ENCODE measurements at places on chromosomes 5 and 9. TPM values are rescaled to one million over a fixed set of nuclear protein-coding genes. Genes with fewer than 3 reads are reported as not detected.
A peak's percentile ranks its signal among the peaks of the same experiment; 100 is the strongest.

PTPN3 gene
- total RNA-seq, result 16.2 TPM

ECSCR gene
- total RNA-seq, result 9.4 TPM

STKLD1 gene
- 1.1 TPM for total RNA-seq

GRCh38 chr9:98906273-98907040 lies 37.2 kb upstream of the COL15A1 start:
- no peak for DNase-seq

CENPP gene
- 2.3 TPM for total RNA-seq

DNA sequence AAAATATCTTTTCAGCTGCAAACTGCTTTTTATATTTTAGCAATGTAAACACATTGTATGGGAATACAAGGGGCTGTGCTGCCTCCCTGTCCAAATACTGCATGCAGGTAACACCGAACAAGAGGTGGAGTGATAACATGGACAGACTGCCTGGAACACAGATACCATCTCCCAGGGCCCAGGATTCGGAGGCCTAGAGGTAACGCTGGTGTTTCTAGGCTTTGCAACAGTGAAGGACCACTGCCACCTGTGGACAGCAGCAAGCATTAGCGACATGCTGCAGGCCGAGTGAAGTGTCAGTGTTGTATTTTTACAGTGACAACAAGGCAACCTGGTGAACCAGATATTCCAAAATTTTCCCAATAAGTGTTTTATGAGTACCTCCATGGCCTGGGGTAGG lies 379.1 kb downstream of the DMRT2 start:
- DNase-seq, result no peak

DNA sequence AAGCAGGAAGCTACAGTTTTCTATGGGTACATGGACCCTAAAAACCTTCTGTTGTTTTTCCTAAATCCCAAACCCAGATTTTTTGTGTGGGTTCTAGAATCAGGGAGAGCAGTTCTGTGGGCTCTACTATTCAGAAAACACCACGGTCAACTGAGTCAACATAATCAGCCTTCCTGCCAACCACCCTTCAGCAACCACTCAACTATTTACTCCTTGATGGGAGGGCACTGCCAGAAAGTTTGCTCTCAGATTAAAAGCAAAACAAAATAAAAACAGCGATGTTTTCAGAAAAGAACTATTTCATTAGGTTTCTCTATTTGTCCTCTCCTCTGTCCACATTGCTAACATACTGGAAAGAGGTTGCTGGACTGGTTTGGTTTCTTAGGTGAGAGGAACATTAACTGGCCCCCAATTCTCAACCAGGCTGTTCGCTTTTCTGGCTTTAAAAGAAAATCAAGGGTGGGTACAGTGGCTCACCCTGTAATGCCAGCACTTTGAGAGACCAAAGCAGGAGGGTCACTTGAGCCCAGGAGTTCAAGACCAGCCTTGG lies 72.3 kb downstream of the GCNT1 start:
- DNase-seq, result no peak

PRKAA1 gene
- total RNA-seq, result 91.5 TPM

DNA sequence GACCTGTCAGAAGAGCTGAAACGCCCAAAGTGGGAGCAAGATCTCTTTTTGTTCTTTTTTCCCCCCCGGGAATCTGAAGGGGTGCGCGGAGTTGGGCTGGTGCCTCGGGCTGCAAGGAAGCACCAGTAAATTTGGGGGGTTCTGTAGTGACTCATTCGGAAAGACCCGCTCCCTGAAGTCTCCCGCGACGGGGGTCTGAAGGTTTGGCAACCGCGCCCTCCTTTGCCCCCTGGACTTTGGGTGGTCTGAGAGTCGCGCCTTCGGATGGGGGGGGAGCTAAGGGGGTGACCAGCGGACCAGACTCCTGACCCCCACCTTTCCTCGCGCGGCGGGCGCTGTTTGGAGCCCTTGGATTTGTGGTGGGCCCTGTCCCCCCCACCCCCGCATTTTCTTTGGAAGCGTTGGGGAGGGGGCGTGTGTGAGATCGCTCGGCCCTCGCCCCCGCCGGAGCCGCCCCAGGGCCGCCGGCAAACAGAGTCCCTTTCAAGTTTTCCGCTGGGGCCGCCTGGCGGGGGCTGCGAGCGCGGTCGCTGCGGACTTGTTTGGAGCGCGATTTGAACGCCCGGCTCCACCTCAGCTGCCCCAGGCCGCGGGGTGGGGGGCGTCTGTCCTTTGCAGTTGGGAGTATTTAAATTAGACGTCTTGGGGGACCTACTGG lies 2.0 kb downstream of the CXXC5 start:
- DNase-seq, result no peak

GRCh38 chr5:140186267-140186671 lies 11.3 kb downstream of the CYSTM1 start:
- DNase-seq, result no peak

GRCh38 chr9:77166193-77166592 lies 11.1 kb upstream of the VPS13A start:
- no peak for DNase-seq

DNA sequence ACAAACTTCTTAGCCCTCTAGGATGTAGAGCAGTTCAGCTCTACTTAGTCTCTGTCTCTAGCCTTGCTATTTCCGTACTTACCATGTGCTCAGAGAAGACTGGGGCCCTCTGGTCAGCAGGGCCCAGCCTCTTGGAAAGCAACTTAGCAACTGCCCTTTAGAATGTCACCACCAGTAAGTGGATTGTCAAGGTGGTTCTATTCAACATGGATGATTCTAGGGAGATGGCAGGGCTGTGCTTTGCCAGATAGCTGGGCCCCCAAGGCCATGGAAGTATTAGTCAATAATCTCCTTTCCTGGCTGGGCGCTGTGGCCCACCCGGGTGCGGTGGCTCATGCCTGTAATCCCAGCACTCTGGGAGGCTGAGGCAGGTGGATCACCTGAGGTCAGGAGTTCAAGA lies 177.6 kb upstream of the MVB12B start:
- DNase-seq, result peak; percentile 3

GRCh38 chr9:82993856-82994605 lies 68.9 kb downstream of the RASEF start:
- no peak for DNase-seq

DNA sequence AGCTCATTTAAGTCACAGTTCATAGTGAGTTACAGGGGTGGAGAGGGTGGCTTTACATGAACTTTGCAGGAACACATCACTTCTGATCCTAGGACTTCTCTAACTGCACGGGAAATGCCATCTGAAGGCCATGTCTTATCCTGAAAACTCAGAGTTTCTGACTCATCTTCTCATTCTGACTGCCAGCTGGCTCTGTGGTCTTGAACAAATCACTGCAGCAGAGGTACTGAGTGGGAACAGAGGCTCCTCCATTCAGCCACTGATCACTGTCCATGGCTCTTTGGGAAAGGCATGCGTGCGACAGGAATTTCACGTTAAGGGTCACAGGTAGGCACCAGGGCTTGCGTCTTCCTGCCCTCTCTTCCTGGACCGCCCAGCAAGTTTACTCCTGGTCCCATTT lies 114.6 kb upstream of the LRRTM2 start:
- DNase-seq, result no peak

DNA sequence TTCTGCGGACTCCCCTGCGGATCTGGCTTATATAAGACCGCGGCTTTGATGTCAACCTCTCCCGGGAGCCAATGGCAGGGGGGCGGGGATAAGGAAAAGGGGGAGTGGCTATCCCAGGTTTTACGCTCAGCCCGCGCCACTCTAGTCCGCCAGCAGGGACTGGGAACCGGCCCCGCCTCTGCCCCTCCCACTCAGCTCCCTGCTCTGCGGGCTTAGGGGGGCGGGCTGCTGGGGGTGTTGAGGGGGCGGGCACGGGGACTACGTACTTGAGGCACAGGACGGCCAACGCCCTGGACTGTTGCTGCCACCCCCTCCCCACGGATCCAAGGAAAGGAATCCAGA lies at the start of gene HAND1:
Gene HAND1, minus strand, starts transcription at position 4 of the 342 bp plus-strand sequence. CDS start 219 bp downstream, outside the sequence.
- no peak for DNase-seq

SPINK4 gene
- 2.5 TPM for total RNA-seq

GRCh38 chr5:1966461-1966860 lies 83.7 kb upstream of the IRX4 start:
- DNase-seq, result no peak

TMEM174 gene
- not detected for total RNA-seq

DNA sequence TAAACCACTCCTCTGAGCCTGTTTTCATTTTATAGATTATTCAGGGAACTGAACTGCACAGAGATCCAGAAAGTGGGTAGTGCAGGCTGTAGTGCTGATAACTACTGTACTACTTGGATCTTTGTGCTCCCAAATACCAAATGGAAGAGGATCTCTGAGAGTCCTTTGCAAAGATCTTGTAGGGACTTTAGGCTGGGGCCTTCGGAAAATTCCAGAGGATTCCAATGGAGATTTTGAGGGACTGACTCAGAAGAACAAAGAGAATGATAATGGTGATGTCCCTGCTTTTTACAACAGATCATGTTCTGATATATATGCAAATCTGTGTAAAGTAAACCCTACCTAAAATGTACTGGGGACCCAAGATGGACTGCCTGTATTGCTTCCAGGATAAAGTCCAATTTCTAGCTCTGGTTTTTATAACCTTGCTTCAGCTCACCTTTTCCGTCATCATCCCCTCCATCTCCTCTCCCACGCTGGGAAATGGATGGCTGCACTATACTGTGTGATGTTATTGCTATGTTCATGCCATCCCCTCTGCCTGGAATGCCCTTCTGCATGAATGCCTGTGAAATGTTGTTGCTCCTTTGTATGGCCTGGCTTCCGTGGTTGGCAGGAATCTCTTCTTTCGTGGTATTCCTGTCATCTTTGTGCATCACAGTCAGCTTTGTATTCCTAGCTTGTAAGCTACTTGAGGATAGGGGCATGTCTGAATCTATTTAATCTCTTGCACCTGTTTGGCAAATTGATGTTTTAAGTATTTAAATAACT lies 9.7 kb upstream of the PSMD5 start:
- DNase-seq, result no peak

DNA sequence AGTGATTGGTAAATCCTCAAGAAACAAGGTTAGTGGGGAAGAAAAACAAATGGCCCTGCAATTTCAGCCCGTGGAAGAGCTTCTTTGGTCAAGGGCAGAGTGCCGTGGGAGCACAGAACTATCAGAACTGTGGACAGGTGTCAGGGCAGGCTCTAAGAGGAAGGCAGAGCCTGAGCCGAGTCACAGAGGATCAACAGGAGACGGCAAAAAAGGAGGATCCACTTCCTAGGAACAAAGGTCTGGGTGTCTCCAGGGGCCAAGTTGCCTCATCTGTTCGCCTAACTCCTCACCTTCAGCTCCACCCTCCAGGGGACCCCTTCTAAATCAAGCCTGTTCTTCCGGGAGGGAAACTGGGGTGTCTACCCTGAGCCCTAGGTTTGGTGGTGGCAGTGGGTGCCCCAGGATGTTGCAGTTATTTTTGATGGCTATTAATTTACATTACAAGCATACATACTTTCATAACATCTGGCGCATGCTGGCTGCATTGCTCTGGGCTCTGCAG lies 88.0 kb downstream of the FEM1C start:
- DNase-seq, result no peak

SLC36A2 gene
- 0.14 TPM for total RNA-seq

ZFP62 gene
- 34.7 TPM for total RNA-seq

DNA sequence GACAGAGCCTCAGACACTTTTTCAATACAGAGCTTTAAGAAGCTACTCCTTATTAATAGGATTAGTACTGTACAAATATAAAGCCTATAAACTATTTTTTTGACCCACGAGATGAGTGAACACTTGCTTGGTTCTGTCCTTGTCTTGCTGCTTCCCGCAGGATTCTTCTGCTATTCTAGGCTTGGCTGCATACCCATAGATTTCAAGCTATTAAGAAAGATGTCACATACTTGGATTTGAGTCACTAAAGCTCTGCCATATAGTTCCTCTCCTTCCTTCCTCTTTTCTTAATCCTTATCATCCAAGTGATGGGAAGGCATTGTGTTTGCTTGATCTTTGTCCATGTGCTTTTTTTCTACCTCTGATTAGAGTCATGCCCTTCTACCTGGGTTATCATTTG lies 361.2 kb upstream of the TRPC7 start:
- DNase-seq, result no peak

GDF9 gene
- total RNA-seq, result 0.09 TPM

DNA sequence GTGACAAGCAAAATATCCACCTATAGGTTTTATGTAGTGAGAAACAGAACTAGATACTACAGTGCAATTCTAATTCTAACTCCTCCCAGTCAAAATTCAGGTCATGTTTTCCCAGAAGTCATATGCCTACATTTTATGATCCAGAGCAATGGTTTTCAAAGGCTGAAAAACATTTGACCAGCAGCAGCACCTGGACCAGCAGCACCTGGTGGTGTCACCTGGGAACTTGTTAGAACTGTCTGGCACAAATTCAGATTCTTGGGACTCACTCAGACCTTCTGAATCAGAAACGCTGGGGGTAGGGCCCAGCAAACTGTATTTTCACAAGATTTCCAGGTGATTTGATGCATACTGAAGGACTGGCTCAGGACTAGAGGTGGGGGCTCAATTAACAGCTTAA lies 367.7 kb upstream of the RFX3 start:
- no peak for DNase-seq

Data from mucosa of gallbladder (tissue), 1 donor.